ENCODE measurements at places on chromosomes 7 and 10.
A peak's percentile ranks its signal among the peaks of the same experiment; 100 is the strongest.

DNA sequence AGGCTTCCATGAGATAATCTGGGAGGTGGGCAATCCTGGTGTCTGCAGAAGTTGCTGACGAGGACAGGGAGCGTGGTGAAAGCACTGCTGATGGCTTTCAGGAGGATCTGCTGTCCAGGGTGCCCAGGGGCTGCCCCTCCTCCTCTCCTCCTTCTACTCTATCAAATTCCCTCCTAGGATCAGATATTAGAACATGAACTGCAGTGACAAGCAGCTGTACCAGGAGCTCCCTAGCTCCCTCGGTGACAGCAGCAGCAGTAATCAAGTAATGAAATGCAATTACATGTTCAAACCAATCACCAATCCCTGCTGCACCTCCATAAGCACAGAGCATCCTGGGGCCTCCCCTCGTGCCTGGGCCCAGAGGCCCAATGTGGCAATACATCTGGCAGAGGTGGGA, 46.9 kb downstream of the GRID1 start:
- DNase-seq: no peak

DNA sequence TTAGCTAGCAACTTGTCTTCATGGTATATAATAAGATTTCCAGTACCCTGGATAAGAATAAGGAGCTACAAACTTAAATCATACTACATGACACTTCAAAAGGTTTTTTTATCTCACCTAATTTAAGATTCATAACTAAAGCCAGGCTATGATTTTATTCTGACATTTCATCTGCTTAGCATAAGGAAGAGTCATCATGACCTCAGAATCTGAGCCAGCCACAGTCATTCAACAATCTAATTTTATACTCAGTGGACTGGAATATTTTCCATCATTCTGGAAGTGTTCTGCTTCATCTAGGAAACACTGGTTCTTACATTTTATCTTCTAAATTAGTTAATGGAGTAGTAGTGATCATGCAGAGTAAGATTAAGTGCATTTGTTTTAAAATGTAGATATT, 102.1 kb upstream of the KCND2 start:
- DNase-seq: no peak

- no peak for DNase-seq
Observed at GRCh38 chr10:121526135-121526790, 72.0 kb downstream of the FGFR2 start.

- no peak for DNase-seq
Observed at GRCh38 chr7:71311576-71311975, 179.6 kb downstream of the GALNT17 start.

- peak; percentile 7 for DNase-seq
Observed at GRCh38 chr10:79045566-79046175, 23.1 kb upstream of the ZMIZ1 start.

DNA sequence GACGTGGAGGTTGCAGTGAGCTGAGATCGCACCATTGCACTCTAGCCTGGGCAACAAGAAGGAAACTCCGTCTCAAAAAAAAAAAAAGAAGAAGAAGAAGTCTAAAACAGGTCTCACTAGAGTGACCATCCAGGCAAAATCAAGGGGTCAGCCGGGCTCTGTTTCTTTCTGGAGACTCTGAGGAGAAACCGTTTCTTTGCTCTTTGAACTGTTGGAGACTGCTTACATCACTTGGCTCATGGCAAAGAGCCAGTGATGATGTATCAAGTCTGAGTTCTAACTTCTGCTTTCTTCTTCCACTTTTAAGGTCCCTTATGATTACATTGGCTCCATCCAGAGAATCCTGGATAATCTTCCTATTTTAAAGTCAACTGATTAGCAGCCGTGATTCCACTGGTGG, 306.8 kb downstream of the WDR11 start:
- no peak for DNase-seq

- DNase-seq: peak; percentile 14
Observed at GRCh38 chr10:88616250-88616977, 29.9 kb downstream of the LIPJ start.

GRCh38 chr7:159070431-159071148, 74.1 kb downstream of the VIPR2 start:
- no peak for DNase-seq

- no peak for DNase-seq
Observed at GRCh38 chr7:108370616-108371015, 85.6 kb downstream of the NRCAM start.

DNA sequence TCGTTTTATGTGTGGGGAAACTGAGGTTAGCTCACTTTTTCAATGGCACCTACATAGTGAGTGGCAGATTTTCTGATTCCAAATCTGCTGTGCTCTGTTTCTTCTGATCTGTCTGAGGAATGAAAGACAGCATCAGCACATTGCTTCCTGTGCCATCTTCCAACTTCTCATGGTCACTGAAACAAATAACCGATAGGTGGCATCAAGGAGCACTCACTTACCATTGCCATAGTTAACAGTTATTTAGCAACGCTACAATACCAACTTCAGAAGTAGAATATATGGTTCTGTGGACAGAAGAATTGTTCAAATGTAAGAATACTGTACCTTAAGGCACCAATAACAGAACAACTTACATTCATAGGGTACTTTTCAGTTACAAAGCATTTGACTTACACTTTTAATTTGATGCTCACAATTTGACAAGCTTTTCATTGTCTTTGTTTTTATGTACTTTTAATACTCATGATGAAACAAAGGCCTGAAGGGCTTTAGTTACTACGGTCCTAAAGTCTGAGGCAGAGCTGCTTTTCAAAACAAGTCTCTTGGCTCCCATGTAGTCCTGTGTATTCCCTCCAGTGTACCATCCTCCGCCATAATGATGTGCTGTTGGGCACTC, 228.9 kb upstream of the TCF7L2 start:
- DNase-seq: no peak

GRCh38 chr7:152173372-152174070, 148.0 kb downstream of the GALNT11 start:
- DNase-seq: no peak

GRCh38 chr10:75272094-75272493, 36.3 kb upstream of the COMTD1 start:
- DNase-seq: no peak

Measured in glutamatergic neuron (in vitro differentiated cells).